Progenitor cell of endocrine pancreas (in vitro differentiated cells): ENCODE measurements at places on chromosomes 5 and 9. TPM values are rescaled to one million over a fixed set of nuclear protein-coding genes. Genes with fewer than 3 reads are reported as not detected.

Gene FXN
- total RNA-seq: 25.7 and 28.6 TPM in 2 replicates

Gene NAIP
- total RNA-seq: 39.4 and 46.3 TPM in 2 replicates

Gene ORM2
- 3.2 and 5.4 TPM in 2 replicates for total RNA-seq

Gene TMEM267
- total RNA-seq: 8.6 and 11.9 TPM in 2 replicates

Gene MLLT3
- total RNA-seq: 23.8 and 25.8 TPM in 2 replicates

Gene OR13C4
- total RNA-seq: not detected in 2 replicates

Gene C5orf34
- total RNA-seq: 4.8 and 4.9 TPM in 2 replicates

Gene IGIP
- 2.0 and 2.1 TPM in 2 replicates for total RNA-seq

Gene PDE6A
- total RNA-seq: 0.07 TPM in 1 of 2 replicates, not detected in the other

Gene PCDHB8
- 2.0 and 2.8 TPM in 2 replicates for total RNA-seq

Gene SPINK7
- not detected in 2 replicates for total RNA-seq

DNA sequence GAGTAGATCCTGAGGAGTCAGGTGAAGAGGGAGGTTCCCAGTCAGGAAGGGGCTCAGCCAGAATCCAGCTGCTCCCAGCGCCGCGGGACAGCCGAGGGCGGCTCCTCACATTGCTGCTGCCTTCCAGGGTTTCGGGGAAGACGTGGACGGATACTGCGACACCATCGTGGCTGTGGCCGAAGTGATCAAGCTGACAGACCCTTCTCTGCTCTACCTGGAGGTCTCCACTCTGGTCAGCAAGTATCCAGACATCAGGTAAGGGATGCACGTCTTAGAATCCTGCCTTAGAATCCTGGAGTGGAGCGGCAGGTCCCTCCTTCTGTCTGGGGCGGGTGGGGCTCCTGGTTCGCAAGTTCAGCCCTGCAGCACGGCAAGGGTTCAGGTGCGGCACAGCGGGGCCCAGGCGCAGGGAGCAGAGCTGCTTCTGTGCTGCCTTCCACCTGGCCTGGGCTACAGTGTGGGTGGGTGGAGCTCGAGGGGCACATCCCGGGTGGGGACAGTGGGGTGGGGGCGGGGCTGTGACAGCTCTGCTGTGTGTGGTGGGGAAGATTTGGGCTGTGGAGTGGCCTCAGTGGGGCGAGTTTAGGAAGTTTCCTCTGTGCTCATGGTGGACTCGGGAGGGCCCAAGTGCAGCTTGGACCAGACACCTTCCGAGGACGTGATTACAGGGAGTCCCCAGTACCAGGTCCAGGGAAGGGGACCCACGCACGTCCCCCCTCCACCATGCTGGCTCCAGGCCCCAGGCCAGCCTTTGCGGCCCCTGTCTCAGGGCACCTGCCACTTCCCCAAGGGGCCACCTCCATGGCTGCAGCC is 22.8 kb downstream of the EXOC3 start:
- DNase-seq: no peak

- no peak for DNase-seq
These were observed 9.7 kb upstream of the RXRA start for GRCh38 chr9:134316449-134317160.

GRCh38 chr5:147925020-147925419 is 18.7 kb upstream of the C5orf46 start:
- no peak for DNase-seq

- DNase-seq: no peak
These were observed 1.1 kb downstream of the BAG1 start for GRCh38 chr9:33263131-33264002.

GRCh38 chr9:111914749-111915424 is 18.3 kb downstream of the UGCG start:
- no peak for DNase-seq

DNA sequence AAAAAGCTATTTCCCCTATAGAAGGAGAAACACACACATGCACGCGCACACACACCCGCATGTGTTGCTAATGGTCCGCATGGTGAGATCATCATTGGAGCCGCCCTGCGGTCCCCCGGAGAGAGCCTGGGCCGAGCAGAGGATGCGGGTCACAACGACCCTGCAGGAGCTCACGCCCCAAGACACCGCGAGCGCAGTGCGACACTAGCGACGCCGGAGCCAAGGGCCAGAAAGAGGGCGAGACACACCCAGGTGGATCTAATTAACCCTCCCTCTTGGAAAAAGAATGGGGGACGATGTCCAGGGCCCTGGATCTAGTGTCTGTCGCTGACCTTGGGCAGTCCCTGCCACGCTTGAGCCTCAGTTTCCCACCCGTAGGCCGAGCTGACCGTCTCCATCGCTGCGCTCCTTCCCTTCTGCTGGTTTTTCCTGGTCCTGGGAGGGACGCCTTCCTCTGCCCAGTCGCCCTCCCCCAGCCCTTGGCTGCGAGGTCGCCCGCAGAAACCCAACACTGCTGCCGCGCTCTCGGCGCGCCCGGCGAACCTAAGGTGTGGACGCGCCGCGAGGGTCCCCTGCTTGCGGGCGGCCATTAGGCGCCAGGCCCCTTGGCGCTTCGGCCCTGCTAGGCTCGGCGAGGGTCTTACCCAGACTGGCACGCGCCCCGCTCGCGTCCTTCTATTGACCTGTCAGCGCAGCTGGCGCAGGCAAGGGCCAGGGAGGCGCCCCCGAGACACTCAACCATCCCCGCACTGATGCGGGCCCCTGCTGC is 47.5 kb upstream of the RNF20 start:
- DNase-seq: peak; percentile 26

- DNase-seq: no peak
These were observed 139.6 kb downstream of the CMYA5 start for GRCh38 chr5:79829260-79829659.

DNA sequence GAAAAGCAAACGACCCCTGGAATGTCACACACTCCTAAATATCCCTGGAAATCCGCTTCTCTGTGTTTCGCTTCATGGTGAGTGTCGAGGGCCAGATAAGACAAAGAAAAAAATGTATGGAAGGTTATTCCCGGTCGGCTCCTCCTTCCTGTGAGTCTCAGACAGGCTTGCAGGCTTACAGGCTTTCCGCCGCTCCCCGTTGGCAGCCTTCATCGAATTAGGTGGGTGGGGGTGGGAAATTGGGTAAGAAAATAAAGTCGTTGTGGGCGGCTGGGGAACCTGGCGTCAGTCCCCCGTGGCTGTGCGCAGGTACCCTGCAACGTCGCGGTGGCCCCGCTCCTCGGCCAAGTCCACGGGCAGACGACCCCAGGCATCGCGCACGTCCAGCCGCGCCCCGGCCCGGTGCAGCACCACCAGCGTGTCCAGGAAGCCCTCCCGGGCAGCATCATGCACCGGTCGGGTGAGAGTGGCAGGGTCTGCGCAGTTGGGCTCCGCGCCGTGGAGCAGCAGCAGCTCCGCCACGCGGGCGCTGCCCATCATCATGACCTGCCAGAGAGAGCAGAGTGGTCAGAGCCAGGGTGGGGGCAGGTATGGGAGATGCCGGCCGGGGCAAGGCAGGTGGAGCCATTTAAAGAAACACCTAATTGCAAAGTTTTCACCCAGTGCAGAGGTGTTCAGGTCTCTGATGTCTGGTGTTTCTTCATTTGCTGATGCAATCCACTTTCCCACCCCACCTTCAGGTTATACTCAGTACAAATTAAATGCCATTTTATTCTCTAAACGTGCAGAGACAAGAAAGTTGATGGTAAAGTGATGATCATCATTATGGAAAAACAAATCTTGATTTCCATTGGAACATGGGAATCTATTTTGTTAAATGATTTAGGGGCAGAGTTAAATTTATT is 3.2 kb downstream of the CDKN2B start:
- DNase-seq: no peak

- DNase-seq: no peak
These were observed 1.1 kb downstream of the KIF2A start for GRCh38 chr5:62306896-62307689.

DNA sequence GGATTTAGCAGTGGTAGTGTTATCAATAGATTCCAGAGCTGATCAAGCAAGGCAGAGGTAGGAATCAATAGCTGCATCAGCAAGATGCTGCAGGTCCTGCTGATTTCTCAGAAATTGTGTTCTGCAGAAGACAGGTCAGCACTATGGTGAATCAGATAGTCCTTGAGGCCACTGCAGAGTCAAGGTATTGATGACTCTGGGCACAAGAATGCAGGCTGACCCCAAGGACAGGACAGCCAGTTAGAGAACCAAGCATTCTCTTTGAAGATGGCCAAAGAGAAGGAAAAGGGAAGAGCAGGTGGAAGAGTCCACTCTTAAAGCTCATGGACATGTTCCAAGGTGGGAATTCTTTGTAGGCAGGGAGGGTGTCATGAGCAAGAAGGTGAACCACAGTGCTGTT is 28.0 kb downstream of the PRUNE2 start:
- DNase-seq: no peak

- no peak for DNase-seq
These were observed 1.2 kb downstream of the AK3 start for GRCh38 chr9:4739587-4740387.

DNA sequence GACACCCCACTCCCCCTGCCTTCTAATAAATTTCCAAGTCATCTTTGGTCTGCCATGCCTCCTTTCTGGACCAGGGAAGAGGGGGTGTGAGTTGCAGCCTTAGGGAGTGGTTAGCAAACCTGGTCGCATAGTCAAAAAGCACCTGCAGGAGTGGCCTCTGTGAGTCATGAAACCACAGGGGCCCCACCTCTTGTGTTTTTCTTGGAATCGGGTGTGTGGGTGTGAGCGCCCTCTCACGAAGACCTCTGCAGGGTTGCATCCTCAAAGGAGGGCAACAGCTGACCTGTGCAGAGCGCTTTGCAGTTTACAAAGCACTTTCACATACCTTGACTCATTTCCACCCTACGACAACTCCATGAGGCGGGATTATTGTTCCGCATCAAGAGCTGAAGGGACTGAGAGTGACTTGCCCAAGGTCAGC is 36.8 kb upstream of the TEX48 start:
- DNase-seq: no peak

GRCh38 chr9:116662646-116663310 is 24.3 kb upstream of the TRIM32 start:
- DNase-seq: no peak

- no peak for DNase-seq
These were observed 145.5 kb upstream of the SLC24A2 start for GRCh38 chr9:19934301-19934871.

- DNase-seq: no peak
These were observed 305.4 kb upstream of the KIF2A start for GRCh38 chr5:62000646-62001045.

DNA sequence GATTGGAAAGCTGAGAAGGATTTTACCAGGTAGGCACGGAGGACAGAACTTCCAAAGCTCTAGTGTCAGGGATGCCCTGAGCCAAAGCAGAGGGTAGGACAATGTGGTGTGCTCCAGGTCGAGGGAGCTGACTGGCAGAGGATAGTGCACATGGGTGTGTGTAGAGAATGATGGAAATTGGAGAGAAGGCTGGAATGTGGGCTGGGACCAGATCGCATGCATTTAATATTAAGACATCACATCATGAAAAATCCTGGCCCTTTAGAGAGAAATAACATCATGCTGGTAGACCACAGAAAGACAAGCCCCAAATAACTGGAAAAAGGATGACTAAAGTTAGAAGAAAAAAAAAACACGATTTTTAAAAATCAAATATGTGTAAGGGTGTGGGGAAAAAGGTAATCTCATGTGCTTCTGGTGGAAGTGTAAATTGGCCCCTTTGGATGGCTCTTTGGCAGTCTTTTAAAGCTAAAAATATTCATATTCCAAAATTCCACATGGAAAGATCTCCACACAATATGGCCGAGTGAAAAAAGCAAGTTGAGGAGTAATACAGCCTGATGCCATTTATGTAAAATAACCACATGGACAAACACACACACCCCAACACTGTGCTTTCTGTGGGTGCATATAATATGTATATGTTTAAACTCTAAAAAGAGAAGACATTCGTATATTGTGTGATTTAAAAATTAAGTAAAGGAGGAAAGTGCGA is 67.0 kb upstream of the TGFBR1 start:
- DNase-seq: no peak

DNA sequence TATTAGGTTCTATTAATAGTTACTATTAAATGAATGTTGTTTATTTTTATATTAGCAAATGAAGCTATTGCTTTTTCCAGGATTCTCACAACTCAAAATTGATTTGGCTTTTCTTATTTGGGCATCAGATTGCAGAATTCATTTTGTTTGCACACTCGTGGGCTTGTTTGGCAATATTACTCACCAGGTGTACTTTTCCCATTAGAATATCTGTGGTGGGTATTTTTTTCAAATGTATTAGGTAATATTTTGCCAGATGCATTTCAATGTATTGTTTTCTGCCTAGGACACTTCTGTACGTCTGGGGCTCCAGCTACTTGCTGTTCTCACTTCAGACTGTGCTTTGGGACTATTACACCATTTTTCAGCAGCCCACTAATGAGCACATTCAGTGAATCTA is 108.0 kb upstream of the GHR start:
- DNase-seq: no peak

GRCh38 chr5:71770381-71770780 is 51.3 kb downstream of the CARTPT start:
- DNase-seq: no peak

DNA sequence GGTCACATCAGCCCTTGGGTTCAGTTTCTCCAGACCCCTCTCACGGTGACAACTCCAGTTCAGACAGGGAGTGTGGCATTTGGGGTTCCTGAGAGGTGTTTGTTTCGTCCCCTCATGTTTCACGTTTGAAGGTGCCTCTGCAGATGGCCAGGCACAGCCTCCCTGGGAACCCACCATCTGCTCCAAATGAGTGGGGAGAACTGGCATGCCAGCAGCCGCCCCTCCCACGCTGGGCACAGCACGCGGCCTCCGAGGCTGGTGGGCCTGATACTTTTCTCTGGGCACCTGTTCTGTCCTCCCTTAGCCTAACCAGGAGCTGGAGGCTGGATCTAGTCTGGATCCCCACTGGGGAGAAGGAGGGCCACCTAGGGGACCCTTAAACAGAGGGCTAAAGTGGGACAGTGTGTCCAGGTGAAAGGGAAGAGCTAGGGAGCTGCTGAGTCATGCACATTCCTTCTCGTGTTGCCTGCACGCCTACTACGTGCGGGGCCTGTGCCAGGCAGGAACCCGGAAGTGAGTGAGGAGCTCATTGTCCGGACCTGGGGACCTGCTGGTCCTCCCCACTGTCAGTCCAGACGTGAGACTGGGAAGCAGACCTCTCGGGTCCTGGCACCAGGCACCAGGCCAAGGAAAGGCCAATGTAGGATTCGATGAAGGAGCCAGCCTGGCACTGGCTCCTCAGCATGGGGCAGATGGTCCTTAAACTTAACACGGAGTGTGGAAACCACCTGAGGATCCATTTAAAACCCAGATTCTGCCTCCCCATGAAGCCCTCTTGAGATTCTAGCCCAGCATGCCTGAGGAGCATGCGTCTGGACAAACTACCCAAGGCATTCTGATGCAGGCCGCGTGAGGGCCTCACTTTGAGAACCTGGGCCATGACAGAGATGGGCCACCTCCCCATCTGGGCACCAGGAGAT is 11.7 kb downstream of the DNM1 start:
- DNase-seq: no peak
